ENCODE measurements at places on chromosomes 1 and 21.

DNA sequence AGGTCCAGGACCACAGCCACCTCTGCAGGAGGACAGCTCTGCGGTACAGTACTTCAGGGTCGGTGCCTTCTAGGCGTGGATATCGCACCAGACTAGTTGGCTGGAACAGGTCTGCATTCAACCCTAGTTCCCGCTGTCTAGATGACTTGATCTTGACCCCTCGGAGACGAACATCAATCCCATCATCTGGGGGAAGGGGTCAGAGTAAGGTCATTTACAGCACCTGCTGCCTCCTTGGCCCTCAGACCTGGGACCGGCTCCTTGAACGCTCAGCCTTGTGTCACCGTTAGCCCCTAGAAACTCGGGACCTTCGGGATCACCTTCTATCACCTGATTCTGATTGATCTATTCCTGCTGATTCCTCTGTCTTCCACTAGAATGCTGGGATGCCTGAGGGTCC lies 2.6 kb downstream of the HECTD3 start:
- H3K4me1 ChIP-seq = peaks cover 18% of the 10 kb centered on the region
- H3K36me3 ChIP-seq = peaks cover 30% of the 10 kb centered on the region
- no peak for DNase-seq
- no peaks in the 10 kb centered on the region for H3K27me3 ChIP-seq
- no peak overlapping the region for H3K4me3 ChIP-seq

GRCh38 chr1:39995973-39996393 lies 41.0 kb downstream of the MFSD2A start:
- H3K36me3 ChIP-seq = no peaks in the 10 kb centered on the region
- no peaks in the 10 kb centered on the region for H3K27me3 ChIP-seq
- H3K4me3 ChIP-seq = no peak overlapping the region
- no peak overlapping the region for H3K27ac ChIP-seq
- peaks cover 2% of the 10 kb centered on the region for H3K4me1 ChIP-seq
- no peak for DNase-seq

GRCh38 chr1:20448671-20449071 lies 37.3 kb downstream of the CAMK2N1 start:
- H3K27me3 ChIP-seq = peaks cover 4% of the 10 kb centered on the region
- H3K27ac ChIP-seq = no peak overlapping the region
- no peak overlapping the region for H3K4me3 ChIP-seq
- no peaks in the 10 kb centered on the region for H3K4me1 ChIP-seq
- H3K36me3 ChIP-seq = no peaks in the 10 kb centered on the region

DNA sequence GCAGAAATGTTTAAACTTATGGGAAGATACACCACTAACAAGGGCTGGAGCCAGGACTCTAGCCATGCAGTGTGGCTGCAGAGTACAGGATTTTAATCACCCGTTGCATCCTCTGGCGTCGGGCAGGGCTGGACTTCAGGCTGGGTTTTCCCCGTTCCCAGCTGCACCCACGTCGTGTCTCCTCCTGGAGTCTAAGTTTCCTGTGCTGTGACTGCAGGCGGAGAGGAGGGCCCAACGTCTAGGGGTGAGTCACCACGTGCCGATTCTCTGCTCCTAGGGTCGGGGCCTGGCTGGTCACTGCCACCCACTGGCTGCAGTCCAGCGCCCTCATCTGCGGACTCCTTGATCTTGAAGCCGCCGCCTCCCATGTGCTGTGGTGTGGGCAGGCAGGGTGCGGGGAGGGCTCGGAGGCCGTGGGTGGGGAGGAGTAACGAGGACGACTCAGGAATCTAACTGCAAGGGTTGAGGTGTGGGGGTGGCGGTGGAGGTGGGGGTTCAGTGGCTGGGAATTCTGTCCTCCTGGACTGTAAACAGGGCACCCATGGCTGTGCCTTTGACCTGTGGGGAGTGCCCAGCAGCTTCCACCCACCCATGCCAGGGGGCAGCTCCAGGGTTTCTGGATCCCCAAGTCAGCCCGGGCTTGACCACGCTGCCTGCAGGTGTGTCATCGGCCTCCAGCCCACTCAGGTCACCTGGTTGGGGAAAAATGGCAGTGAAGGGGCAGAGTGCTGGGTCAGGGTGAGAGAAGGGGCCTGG lies 77.8 kb downstream of the ALPL start:
- no peaks in the 10 kb centered on the region for H3K36me3 ChIP-seq
- H3K27ac ChIP-seq = no peak overlapping the region
- no peak overlapping the region for H3K4me3 ChIP-seq
- no peaks in the 10 kb centered on the region for H3K27me3 ChIP-seq
- no peak for DNase-seq

- H3K36me3 ChIP-seq = peaks cover 75% of the 10 kb centered on the region
- peaks cover 31% of the 10 kb centered on the region for H3K4me1 ChIP-seq
- DNase-seq = no peak
- H3K27me3 ChIP-seq = no peaks in the 10 kb centered on the region
- H3K4me3 ChIP-seq = no peak overlapping the region
Measured at GRCh38 chr21:38811257-38811656, 5.5 kb downstream of the ETS2 start.

DNA sequence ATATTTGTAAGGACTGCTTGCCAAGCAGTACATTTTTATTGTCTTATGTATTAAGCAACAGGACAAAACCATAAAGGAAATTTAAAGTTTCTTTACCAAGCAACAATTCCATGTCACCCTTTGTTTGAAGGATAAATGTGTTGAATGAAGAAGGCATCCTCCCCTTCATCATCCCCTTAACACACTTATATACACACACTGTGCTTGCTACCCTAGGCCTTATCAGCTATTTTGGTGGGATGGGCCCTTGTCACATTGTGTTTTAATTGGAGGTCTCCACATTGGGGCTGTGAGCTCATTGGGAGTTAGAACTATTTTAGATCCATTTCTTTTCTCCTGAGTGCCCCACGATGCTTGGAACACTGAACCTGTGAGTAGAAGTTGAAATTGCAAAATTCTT lies 1.9 kb downstream of the VANGL1 start:
- peaks cover 21% of the 10 kb centered on the region for H3K4me1 ChIP-seq
- H3K36me3 ChIP-seq = peaks cover 23% of the 10 kb centered on the region
- H3K27me3 ChIP-seq = peaks cover 18% of the 10 kb centered on the region
- H3K4me3 ChIP-seq = peak overlapping the region; percentile 90

- no peak for DNase-seq
- H3K36me3 ChIP-seq = peaks cover 36% of the 10 kb centered on the region
- H3K4me1 ChIP-seq = peaks cover 16% of the 10 kb centered on the region
- H3K27me3 ChIP-seq = no peaks in the 10 kb centered on the region
- no peak overlapping the region for H3K4me3 ChIP-seq
- no peak overlapping the region for H3K27ac ChIP-seq
Measured at GRCh38 chr21:46454142-46454541, 4.5 kb upstream of the DIP2A start.

- H3K36me3 ChIP-seq = no peaks in the 10 kb centered on the region
- no peak for DNase-seq
- no peak overlapping the region for H3K4me3 ChIP-seq
- H3K4me1 ChIP-seq = no peaks in the 10 kb centered on the region
- H3K27ac ChIP-seq = no peak overlapping the region
- H3K27me3 ChIP-seq = no peaks in the 10 kb centered on the region
Measured at GRCh38 chr1:71621785-71622184, 541.0 kb upstream of the ZRANB2 start.

DNA sequence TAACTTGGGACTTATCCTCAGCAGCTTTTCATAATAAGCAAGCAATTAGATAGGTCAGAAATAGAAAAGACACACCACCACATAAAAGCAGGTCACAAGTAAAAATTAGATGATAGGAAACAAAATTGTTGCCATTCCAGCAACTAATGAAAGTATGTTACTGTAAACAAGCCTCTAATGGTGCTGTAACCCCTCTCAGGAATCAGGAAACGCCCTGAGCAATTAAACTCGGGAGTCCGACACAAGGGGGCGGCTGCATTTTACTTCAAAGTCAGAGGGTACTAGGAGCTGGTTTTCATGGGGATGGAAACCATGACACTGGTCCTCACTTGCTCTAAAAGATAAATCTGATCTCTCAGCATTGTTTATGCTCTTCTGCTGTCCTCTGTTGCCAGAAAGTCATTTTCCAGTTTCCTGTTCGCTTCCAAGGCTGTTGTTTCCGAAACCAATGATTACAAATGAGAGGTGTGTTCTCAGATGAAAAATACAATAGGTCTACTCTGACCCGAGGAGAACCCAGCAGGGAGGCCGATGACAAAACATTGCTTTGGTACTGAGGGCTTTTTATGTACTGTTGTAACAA lies 93.4 kb downstream of the TGFBR3 start:
- no peak overlapping the region for H3K27ac ChIP-seq
- H3K27me3 ChIP-seq = no peaks in the 10 kb centered on the region
- DNase-seq = no peak
- peaks cover 29% of the 10 kb centered on the region for H3K4me1 ChIP-seq
- H3K36me3 ChIP-seq = peaks cover 11% of the 10 kb centered on the region

Measured in T-helper 2 cell treated with Interferon-gamma antibody and Interleukin-4, amounts not matched to agents 5 μg/mL and 100 μg/mL, for 36 hours (primary cell).